Epithelial cell of alveolus of lung (primary cell): ENCODE measurements at places on chromosomes 1 and 21. TPM values are rescaled to one million over a fixed set of nuclear protein-coding genes. Genes with fewer than 3 reads are reported as not detected.

Gene PAQR6
- 0.26 and 2.1 TPM in 2 replicates for total RNA-seq

Gene CFHR5
- not detected in 2 replicates for total RNA-seq

Gene PPIAL4G
- not detected in 2 replicates for total RNA-seq

Gene KCNA3
- total RNA-seq = 0.64 and 0.91 TPM in 2 replicates

Gene S100A7
- not detected in 2 replicates for total RNA-seq

Gene S100A3
- total RNA-seq = 3.7 and 7.1 TPM in 2 replicates

Gene CHODL
- 0.08 TPM in 1 of 2 replicates, not detected in the other for total RNA-seq

Gene IGSF9
- 0.13 and 0.16 TPM in 2 replicates for total RNA-seq

Gene RCAN1
- total RNA-seq = 19.0 and 34.0 TPM in 2 replicates

Gene RORC
- total RNA-seq = not detected in 2 replicates

Gene NLRP3
- 0.13 and 0.32 TPM in 2 replicates for total RNA-seq

Gene ZSWIM5
- total RNA-seq = 0.08 and 0.65 TPM in 2 replicates

Gene HJV
- not detected in 2 replicates for total RNA-seq

Gene HOOK1
- under 0.01 TPM in 1 of 2 replicates, not detected in the other for total RNA-seq

Gene CLDN19
- 1.6 TPM in 1 of 2 replicates, not detected in the other for total RNA-seq

Gene OR6N1
- not detected in 2 replicates for total RNA-seq

Gene ACTL8
- 0.08 TPM in 1 of 2 replicates, not detected in the other for total RNA-seq

Gene BSND
- total RNA-seq = not detected in 2 replicates

Gene TAS1R3
- under 0.01 and 0.26 TPM in 2 replicates for total RNA-seq

Gene PCP4L1
- not detected in 2 replicates for total RNA-seq

Gene SPRR2E
- not detected in 2 replicates for total RNA-seq

Gene RGSL1
- total RNA-seq = not detected in 2 replicates

Gene FAM72D
- 0.40 and 1.6 TPM in 2 replicates for total RNA-seq

Gene LORICRIN
- not detected in 2 replicates for total RNA-seq
